Fibroblast of skin of right biceps (primary cell): ENCODE measurements at places on chromosomes 5 and 9.
A peak's percentile ranks its signal among the peaks of the same experiment; 100 is the strongest.

GRCh38 chr5:16549491-16550206 is 67.1 kb downstream of the RETREG1 start:
- DNase-seq = peak; percentile 79

DNA sequence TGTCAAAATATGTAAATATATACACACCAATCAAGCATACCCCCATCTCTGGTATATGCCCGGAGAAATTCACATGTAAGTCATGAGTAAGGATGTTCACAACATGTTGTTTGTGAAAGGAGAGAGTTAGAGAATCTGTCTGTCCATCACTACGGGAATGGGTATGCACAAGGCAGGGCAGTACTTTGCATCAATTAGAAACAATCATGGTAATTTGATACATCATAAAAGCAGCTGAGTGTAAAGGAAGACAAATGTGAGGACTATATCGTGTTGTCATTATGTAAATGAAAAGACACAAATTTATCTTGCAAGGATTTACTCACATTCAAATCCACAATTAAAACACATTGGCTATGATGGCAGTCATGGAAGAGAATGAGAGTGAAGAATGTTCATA is 146.7 kb downstream of the SV2C start:
- DNase-seq = no peak

DNA sequence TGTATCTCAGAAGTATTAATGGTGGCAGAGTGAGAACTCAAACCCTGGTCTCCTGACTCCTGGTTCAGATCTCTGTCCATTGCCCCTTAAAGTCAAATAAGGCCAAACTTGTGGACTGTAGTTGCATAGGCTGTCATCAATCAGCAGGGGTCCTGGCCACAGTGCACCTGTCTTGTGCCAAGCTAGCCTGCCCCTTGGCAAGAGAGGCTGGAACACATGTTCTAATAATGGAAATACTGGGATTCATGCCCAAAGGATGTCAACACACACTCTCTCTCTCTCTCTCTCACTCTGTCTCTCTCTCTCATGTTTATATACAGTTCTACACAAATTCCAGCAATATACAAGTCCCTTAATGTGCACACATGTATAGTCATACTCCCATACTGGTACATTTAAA is 44.3 kb downstream of the GLRA1 start:
- no peak for DNase-seq

DNA sequence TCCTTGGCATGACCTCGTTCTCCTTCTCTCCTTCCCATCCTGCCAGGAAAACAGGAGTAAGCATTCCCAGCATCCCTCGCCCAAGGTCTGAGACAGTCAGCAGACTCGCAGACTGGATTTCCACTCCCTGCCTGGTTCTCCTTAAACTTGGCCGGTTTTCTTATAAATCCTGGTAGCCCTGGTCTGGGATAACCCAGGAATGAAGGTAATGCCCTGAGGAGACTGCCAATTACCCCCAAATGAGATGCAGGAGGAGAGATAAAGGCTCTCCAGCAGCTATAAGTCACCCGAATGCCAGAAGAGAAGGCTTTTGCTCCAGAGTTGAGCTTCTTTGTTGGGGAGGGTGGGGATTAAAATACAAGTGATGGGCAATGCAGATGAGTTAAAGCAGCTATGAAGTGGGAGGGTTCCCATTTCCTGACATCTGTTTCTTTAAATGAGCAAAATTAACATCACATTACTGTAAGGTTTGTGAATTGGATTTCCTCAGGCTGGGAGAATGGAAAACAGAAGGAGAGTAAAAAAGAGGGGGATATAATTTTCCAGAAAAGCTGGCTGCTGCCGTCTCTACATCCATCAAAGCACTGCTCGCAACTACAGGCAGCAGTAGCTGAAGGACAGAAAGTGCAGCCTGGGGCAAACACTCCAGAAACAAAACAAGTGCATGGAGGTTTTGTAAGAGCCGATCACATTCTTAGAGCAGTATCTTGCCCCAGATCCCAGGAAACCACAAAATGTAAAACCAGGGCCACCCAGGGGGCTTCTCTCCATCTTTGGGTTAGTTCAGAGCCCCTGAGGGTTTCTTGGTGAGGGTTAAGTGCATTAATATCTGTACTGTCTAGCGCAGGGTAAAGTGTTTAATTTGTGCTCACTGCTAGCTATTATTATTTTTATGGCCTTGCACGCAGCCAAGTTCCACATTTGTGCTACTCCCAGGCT is 177.6 kb upstream of the PANK3 start:
- no peak for DNase-seq

DNA sequence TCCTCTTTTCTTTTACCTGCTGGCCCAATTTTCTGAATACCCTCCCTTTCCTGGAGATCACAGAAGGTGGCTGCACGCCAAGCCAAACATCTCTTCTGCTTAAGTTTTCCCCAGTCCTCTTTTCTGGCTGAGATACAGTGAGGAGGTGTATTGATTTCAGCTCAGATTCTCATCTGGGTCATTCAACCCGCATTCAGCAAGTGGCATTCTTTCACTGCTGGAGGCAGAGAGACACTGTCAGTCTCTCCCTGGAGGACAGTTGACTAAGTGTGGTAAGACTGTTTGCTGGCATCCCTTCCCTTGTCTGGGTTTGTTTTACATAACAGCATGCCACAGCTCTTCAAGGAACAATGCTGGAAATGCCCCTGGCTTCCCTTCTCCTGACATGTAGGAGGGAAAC is 60.5 kb downstream of the GABRG2 start:
- no peak for DNase-seq

DNA sequence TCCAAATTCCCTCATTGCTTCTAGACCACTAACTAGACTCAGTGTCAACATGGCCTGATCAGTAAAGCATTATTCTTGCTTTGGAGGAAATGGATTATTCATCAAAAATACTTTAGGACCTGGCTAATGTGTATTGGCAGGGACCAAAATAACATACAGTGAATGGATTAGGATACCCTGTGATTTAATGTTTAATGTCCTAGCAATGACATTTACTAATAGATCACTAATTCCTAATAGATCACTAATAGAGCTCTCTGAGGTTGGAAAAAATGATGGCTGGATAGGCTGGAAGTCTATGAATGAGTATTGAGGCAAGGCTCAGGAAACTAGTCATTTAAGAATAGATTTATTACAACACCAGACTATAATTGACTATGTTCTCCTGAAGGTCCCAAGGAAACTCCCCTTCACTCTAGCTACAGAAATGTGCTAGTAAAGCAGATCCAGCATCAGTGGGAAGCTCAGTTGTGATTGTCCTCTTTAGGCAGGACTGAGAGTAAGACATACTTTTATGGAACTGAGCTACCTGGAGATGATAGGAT is 46.1 kb upstream of the CHSY3 start:
- DNase-seq = no peak

DNA sequence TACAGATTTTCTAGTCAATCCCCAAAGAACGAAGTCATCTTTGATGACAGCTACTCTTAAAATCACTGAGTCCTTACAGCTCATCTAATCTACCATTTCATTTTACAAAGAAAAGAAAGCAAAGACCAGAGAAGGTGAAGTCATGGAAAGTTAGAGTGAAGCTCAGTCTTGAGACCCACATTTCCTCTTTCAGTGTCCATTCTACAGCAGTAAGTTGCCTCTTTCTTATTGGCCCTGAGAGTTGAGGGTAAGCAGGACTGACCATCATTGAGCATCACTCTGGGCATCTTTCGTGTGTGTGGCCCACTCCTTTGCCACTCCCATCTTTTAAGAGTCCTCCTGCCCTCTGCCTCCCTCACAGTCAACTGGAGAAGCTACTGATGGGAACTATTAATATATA is 251.8 kb upstream of the NR4A3 start:
- no peak for DNase-seq

DNA sequence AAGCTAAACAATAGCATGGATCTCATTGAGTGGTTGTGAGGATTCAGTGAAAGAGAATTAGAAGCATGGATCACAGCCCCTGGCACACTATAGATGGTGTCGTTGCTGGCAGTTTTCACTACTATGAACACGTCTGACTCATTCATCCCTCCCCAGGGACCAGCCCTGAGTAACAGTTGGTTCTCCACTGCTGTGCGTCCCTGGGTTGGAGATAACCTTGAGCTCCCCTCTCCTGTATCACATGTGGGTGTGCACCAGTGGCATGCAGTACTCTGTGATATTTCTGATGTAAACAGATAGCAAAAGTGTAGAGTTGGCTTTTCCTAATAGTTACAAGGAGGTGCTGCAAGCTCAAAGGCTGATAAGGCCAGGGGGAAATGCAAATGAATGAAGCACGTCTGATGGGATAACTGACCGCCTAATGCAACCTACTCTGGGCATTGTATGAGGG is 8.8 kb upstream of the LCP2 start:
- DNase-seq = peak; percentile 87

- DNase-seq = peak; percentile 31
These were observed 108.0 kb upstream of the RAD23B start for GRCh38 chr9:107175041-107175440.

- DNase-seq = peak; percentile 72
These were observed 101.8 kb downstream of the ESM1 start for GRCh38 chr5:54883374-54884194.

- no peak for DNase-seq
These were observed 12.7 kb upstream of the FCN1 start for GRCh38 chr9:134930398-134930797.

DNA sequence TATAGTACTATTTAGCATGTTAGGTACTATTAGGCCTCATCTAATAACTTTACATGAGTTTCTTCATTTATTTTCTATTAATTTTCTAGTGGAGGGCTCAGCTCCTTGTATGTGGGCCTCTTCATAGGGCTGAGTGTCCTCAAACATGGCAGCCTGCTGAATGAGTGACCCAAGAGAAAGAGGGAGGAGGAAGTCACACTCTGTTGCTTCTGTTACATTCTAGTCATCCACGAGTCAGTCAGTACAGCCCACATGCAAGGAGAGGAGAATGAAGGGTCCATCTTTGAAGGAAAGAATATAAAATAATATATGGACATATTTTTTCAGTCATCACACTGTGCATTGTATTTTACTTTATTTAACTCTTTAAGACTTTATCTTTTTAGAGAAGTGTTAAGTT is 66.6 kb upstream of the NR3C1 start:
- DNase-seq = no peak

GRCh38 chr9:136196404-136197083 is 8.4 kb downstream of the LHX3 start:
- DNase-seq = no peak

DNA sequence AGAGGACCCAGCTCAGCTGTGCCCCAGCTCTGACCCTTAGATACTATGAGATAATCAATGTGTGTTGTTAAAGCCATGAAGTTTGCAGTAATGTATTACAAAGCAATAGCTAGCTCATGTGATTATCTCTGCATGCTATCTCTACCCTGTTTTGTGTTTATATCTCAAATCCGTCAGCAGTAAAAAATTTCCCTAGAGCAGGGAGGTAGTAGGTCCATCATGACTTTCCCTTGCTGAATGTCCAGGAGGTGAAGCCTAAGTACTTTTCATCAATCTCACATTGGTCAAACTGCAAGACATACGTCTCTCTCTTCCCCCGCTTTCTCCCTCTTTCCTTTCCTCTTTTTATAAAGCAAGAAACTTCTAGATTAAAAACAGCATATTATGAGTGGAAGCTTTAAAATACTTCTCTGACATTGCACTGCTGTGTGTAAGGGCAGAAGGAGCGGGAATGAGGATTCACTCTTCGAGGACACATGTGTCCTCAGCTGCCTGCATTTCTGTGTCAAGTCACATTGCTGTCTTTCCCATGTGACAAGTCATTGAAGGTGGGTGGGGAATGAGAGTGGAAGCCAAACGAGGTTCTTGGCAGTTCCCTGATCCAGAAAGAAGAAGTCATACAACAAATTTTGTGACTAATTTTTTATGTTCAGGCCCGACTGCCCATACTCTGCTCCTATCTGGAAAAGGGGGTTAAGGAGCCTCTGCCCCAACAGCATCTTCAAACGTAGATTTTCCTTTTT is 93.1 kb upstream of the RETREG1 start:
- no peak for DNase-seq

- DNase-seq = no peak
These were observed 105.8 kb downstream of the GDA start for GRCh38 chr9:72254901-72255545.

DNA sequence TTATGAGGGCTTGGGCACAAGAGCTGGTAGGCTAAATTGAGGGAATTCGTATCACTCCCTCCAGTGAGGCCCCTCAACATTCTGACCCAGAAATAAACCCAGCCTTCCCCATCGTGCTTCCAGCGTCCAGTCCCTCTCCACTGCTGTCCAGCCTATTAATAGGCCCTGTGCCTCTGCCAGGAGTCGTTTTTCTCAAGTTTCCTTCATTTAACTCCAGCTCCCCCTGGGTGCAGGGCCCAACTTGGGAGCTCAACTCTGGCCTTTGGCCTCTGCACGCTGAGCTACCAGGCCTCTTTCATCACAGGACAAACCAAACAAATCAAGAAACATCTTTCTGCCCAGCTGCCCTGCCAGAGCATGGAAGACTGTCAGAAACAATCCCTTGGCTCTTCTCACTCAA is 10.0 kb downstream of the HBEGF start:
- no peak for DNase-seq

GRCh38 chr5:169862391-169862811 is 117.9 kb downstream of the INSYN2B start:
- peak; percentile 59 for DNase-seq

GRCh38 chr9:89661391-89661949 is 56.7 kb downstream of the GADD45G start:
- DNase-seq = peak; percentile 23

GRCh38 chr5:78887384-78888118 is 97.6 kb downstream of the ARSB start:
- DNase-seq = no peak

DNA sequence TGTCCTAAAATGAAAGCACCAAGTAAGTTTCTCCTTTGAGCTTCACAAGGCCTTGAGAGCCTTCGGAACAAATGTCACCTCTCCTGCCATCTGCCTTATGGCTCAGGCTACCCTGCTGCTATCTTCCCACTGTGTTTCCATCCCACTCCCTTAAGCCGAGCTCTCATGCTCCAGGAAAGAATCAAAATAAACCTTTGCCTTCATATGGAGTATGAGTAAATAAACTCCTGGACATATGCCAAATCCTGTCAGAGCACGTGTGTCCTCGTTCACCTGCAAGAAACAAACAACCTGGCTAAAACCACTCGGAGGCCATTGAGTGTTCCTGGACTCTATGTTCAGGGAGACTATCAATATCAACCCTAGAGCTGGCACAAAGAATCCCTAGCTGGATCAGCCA is 122.3 kb upstream of the CCDC112 start:
- no peak for DNase-seq
